Cortex of kidney (tissue), 1 donor: ENCODE measurements at places on chromosomes 7 and 10.

DNA sequence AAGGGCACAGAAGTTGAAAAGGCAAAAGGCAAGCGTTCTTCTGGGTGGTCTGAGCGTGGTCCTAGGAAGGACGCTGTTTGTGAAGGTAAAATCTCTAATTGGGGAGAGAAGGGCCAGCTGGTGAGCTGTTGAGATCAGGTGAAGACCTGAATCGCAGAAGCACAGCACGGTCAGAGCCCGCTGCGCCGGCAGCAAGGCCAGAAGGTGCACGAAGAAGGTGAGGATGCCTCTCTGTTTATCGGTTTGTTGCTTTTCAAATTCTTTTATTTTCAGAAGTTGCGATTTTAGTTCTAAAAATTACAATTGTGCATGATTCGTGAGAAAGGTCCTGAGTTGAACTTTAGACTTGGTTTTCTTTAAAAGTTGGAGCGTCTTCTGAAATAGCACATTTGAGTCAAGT is 247.8 kb upstream of the FOXK1 start:
- no peak for DNase-seq

GRCh38 chr7:22240904-22241571 is 115.9 kb downstream of the RAPGEF5 start:
- no peak for DNase-seq

GRCh38 chr10:17125206-17125893 is 4.3 kb downstream of the CUBN start:
- no peak for DNase-seq

- DNase-seq: no peak
Measured at GRCh38 chr10:89384474-89385340, 6.9 kb downstream of the IFIT1B start.

DNA sequence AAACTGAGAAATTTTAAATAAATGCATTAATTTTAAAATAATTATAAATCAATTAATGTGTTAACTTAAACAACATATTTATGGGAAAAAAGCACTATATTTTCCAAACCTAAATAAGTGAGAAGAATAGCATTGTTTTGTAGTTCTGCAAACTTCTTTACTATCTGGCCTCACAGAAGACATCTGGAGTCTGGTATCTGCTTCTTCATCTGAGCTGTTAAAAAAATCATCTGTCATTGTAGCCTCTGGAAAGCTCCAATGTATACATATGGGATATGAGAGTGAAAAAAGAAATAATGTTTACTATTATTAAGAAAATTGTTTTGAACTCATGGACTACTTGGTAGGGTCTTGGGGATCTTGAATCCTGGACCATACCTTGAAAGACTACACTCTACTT is 32.2 kb downstream of the CTTNBP2 start:
- DNase-seq: no peak

- no peak for DNase-seq
Measured at GRCh38 chr10:52232561-52233350, 81.3 kb upstream of the DKK1 start.

DNA sequence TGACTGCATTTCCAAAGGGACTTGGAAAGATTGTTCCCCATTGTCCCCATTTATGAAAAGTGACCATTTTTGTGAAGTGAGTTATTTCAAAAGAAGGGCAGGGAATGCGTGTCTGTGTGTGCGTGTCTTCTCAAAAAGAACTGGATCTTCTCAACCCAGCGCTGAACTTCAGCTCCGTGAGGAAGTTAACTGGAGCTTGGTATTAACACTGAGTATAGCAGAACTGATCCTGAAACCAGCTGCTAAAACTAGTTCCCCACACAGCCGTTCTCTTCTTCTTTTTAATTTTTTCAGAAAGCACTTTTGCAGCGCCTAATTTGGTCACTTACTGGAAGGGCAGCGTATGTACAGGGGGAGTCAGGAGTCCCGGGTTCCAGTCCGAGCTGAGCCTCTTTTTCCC is 45.8 kb upstream of the PLEKHA1 start:
- no peak for DNase-seq

GRCh38 chr7:143042159-143042789 is 9.9 kb upstream of the OR6V1 start:
- DNase-seq: no peak

GRCh38 chr10:73653701-73654100 is 2.1 kb downstream of the SYNPO2L start:
- no peak for DNase-seq

DNA sequence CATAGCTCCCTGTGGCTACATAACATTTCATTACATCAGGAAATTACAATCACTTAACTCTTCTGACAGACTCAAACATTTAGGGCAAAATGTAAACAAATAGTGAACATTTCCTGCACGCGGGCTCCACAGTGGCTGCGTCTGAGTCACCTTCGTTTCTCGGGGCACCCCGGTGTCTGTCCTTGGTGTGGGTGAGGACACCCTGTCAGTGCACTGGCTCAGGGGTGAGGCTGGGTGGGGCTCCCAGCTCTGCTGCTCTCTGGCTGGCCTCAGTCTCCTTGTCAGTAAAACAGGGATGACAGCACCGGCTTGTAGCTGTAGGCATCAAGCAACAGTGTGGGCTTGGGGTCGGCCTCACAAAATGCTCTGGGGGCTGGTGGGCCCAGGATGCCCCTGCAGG is 237.1 kb upstream of the SHH start:
- no peak for DNase-seq

DNA sequence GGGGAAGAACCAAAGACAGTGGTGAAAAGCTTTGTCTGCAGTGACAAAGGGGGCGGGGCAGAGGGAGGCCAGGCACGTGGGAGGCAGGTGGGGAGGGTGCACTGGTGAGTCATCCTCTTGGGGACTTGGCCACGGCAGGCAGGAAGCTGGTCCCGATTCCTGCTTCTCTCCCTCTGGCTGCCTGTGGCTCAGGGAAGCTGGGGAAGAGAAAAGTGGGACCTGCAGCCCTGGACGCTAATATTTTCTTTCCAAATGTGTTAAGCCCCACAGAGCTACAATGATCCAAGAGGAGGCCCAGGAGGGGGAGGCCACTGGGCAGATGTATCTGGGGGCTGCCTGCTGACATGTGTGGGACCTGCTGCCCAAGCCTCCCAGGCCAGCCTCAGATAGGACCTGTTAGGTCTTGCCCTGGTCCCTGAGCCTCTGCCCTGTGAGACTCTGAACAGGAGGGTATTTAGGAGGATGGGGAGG is 231.8 kb downstream of the KCNMA1 start:
- no peak for DNase-seq

GRCh38 chr10:70503776-70504175 is 25.2 kb downstream of the PALD1 start:
- no peak for DNase-seq

GRCh38 chr10:71392791-71393781 is 3.6 kb upstream of the CDH23 start:
- DNase-seq: no peak
